ENCODE measurements at places on chromosomes 7 and 10.
A peak's percentile ranks its signal among the peaks of the same experiment; 100 is the strongest.

DNA sequence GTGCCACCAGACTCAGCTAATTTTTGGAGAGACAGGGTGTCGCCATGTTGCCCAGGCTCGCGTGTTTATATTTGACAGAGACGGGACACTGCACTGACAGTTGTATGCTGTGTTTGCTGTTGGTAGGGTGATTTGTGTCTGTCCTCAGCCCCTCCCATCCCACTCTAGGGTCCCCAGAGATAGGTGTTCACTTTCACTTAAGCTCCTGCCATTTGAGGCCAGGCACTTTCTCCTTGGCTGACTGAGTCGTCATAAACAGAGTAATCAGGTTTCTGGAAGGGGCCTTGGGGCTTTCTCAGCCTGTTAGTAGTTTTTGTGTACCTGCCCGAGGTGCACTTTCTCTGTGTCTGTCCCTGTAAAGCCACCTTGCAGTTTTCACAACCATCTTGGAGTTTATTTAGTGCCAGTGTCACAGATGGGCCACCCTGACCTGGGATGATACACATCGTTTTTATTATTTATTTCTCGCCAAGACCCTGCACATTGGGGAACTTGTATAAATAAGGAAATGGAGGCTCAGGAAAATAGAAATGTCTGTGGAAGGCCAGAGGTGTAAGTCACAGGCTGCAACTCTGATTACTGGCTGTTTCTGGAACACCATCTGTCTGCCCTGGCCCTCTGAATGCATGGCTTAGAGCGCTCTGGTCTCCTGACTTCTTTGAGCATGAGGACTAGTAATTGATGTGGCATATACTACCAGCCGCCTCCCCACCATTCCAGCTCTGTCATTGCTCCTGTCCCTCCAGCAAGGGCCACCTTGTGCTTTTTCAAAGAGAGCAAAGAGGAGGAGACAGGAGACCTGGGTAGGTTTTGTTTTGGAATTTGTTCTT lies 81.9 kb upstream of the PDCD4 start:
- DNase-seq = no peak

DNA sequence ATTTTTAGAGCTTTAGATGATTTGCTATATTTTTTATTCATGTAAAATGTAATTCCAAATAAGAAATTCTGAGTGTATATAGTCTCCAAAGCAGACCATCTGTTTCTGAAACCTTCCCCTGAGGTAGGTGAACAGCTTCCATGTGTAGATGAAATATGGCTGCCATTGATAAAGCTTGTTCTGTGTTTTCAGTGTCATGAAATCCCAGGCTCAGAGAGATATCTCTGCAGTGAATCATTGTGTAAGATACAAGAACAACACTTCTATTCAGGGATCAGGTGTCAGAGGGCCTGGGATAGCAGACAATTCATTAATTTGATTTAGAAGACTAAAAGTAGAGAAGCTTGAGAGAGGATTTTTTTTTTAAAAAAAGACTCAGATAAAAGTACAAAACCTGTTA lies 29.1 kb downstream of the ACTA2 start:
- DNase-seq = peak; percentile 79

- no peak for DNase-seq
Observed at GRCh38 chr7:10075866-10076265, 897.8 kb upstream of the PHF14 start.

- DNase-seq = no peak
Observed at GRCh38 chr7:18257711-18258110, 230.1 kb upstream of the PRPS1L1 start.

- DNase-seq = no peak
Observed at GRCh38 chr10:77578583-77579227, 58.9 kb downstream of the KCNMA1 start.

- no peak for DNase-seq
Observed at GRCh38 chr7:7793921-7794320, 75.5 kb upstream of the RPA3 start.

GRCh38 chr10:107671960-107672359 lies 507.5 kb upstream of the SORCS1 start:
- no peak for DNase-seq

- DNase-seq = no peak
Observed at GRCh38 chr7:150450491-150451001, at the start of gene GIMAP8. GIMAP8 (plus strand) TSS chr7:150450630; CDS start chr7:150466699, 16,069 bp downstream.

DNA sequence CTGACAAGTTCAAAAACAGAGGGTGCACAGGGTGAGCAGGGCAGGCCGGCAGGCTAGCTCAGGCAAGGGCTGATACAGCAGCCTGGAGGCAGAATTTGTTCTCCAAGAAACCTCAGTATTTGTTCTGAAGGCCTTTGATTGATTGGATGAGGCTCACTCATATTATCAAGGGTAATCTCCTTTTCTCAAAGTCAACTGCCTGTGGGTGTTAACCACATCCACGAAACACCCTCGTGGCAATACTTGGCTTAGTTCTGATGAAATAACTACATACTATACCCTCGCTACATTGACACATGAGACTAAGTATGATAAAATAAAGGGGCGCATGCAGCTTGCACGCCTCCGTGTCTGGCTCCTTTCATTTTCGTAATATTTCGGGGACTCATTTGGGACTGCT lies 4.4 kb upstream of the PPP2R2D start:
- DNase-seq = no peak

GRCh38 chr7:150631084-150631826 lies 930 bp downstream of the GIMAP6 start:
- no peak for DNase-seq

GRCh38 chr10:31034098-31034909 lies 2.6 kb upstream of the ZNF438 start:
- DNase-seq = no peak

- DNase-seq = no peak
Observed at GRCh38 chr7:41207141-41207540, 495.7 kb downstream of the INHBA start.

- no peak for DNase-seq
Observed at GRCh38 chr7:93751421-93751820, 139.1 kb downstream of the TFPI2 start.

- no peak for DNase-seq
Observed at GRCh38 chr10:116105264-116105663, 167.7 kb downstream of the GFRA1 start.

GRCh38 chr10:69397972-69398371 lies 18.7 kb downstream of the TACR2 start:
- no peak for DNase-seq

GRCh38 chr10:94085766-94086437 lies 92.2 kb downstream of the PLCE1 start:
- no peak for DNase-seq

DNA sequence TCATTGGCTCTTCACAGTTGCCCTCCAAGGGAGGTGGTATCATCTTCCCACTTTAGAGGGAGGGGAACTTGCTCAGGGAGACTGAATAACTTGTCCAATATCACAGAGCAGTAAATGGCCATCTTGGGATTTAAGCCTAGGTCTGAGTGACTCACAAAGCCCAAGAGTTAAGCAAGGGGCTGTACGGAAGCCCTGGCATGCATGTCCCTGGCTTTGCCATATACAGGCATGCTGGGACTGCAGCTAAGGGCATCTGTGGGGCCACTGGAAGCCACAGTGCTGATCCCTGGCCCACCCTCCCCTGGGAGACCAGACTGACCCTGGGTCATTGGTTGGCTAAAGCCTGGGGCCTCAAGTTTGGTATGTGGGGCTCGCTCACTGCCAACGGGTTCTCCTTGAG lies 3.1 kb downstream of the VSIR start:
- no peak for DNase-seq

- no peak for DNase-seq
Observed at GRCh38 chr7:108561047-108561619, 8.4 kb downstream of the THAP5 start.

DNA sequence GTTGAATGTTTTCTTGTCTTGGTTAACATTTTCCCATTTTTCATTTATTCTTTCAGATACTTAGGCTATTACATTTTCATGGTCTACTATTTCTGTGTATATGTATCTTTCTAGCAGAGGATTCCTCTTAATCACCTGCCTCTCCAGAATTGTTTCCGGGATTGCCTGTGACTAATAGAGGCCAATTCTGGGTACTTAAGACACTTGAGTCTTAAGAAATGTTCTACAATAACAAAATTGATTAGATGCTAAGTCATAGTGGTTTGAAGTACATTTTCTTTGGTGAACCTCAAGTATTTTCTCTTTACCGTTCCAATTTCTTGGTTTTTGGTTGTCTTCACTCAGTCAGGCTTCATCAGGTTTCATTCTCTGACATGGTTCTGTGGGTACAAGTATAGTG lies 26.4 kb downstream of the BBS9 start:
- DNase-seq = no peak

DNA sequence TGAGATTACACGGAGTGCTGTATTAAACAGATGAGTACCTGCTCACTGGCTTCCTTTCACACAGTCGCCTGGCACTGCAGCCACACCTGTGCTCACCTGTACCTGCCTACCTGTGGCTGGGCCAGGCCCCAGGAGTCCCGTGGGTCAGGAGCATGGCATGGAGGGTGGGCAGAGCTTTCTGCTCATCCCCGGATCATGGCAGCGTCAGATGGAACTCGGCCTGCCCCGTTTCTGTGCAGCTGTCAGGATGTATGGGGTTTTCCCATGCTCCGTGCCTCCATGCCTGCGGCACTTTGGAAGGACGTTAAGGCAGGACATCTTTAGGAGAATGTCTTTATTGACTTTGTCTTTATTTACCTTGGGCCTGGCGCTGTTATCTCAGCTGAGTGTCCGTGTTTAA lies 112.2 kb downstream of the MGMT start:
- no peak for DNase-seq

- DNase-seq = peak; percentile 53
Observed at GRCh38 chr10:3248526-3249306, 76.1 kb upstream of the PITRM1 start.

GRCh38 chr7:158529181-158530096 lies 58.2 kb downstream of the PTPRN2 start:
- no peak for DNase-seq

GRCh38 chr10:69089638-69090599 lies 2.0 kb downstream of the SRGN start:
- DNase-seq = no peak

GRCh38 chr10:114363745-114364454 lies 40.4 kb downstream of the AFAP1L2 start:
- no peak for DNase-seq

DNA sequence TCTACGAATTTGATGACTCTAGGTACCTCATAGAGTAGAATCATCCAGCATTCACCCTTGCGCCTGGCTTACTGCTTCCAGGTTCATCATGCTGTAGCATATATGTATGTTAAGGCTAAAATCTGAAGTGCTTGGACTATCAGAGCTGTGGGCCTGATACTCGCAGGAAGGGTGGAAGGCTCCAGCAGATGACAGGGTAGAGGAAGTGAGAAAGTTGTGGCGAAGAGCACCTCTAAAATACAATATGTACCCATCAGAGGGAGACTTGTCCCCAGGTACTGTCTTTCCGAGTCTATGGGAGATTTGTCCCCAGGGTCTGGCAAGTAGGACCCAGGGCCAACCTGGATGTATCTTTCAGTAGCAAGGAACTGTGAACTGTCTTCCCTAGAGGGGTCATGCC lies 48.1 kb upstream of the PLEKHA1 start:
- DNase-seq = no peak

DNA sequence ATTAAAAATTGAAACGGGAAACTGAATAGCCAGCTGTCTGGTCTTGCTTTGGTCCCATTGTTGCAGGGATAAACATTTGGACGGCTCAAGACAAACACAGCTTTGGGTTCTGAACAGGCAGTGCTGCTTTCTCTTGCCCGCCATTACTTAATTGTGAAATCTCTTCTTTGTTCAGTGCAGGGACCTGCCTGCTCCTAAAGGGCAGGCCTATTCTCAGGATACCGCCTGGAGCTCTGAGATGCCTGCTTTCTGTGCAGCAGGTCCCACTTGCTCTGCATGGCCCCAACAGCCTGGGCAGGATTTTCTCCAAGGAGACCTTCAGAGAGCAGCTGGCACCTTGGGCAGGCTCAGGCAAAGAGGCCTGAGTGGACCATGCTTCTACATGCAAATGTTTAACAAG lies 237.6 kb downstream of the KCNMA1 start:
- no peak for DNase-seq

- DNase-seq = peak; percentile 56
Observed at GRCh38 chr10:112307358-112308124, 24.3 kb downstream of the TECTB start.

DNA sequence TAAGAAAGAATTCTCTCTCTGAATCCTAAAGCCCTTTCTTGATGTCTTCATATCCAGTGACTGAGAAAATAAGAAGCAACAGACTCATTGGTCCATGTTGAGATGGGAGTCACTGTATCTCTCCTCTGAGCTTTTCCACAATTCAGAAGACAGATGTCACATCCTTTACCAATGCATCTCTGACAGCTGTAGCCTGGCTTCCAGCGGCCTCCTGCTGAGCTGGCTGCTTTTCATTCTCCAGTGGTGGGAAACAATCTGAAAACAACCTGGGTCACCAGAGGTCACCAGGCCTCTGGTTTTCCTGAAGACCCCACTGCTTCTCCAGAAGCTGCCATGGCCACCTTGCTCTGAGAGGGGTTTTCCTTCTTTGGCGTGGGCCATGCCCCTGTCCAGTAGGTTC lies 18.3 kb upstream of the RPA3 start:
- DNase-seq = no peak

DNA sequence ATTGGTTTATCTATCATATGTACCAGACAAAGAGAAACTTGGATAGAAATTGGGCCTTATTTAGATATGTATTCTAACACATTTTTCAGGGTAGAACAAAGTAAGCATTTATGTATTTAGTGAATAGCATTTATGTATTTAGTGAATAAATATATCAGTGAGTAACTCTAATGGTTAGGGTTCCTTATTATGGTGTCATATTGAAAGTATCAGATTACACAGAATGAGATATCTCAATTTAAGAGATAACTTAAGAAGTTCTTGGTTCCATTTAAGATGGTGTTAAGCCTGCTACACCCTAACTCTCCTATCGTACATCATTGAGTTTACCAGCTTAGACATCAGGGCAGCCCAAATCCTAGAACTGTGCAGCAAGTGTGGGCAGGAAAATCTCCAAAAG lies 35.9 kb upstream of the DMTF1 start:
- no peak for DNase-seq

GRCh38 chr7:45196374-45196773 lies 38.8 kb downstream of the RAMP3 start:
- no peak for DNase-seq

DNA sequence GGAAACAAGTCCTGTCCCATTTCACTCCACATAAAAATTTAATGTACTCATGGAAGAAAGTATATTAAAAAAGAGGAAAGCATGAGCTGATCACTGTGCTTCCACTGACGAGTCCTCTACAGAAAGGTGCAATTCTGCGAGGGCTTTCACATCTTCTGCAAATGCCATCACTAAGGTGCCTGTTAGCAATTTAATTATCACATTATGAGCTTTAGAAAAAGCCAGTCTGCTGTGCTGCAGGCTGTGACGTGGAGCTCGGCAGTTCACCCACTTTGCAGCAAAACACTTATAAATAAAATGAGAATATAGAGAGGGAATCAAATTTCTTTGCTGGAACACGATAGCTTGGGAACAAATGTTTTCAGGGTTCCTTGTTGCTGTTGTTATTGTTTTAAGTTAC lies 22.5 kb upstream of the NEUROD6 start:
- DNase-seq = no peak

- peak; percentile 28 for DNase-seq
Observed at GRCh38 chr10:74189999-74190421, 39.0 kb downstream of the ADK start.
